ENCODE measurements at places on chromosomes 1 and 21.

- no peak for ATAC-seq
Observed at GRCh38 chr1:227753999-227754711, 18.9 kb downstream of the SNAP47 start.

DNA sequence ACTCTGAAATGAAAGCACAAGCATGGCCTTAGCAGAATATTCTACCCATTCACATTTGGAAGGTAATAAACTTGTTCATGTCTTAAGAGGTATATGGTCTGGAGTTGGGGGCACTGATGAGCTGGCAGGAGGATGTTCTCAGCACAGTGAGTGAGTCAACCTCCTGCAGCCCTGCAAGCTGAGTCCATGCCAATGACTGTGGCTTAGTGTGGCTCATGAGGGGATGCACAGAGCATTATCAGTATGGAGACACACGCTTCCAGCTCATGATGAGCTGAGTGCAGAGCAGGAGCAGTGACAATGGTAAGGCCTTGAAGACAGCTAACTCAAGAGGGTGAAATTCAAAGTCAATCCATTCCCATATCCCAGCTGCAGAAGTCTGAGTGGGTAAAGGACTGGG lies 102.3 kb downstream of the TNFSF18 start:
- no peak for ATAC-seq

- ATAC-seq: peak; percentile 97
Observed at GRCh38 chr1:14190508-14190907, 408.0 kb upstream of the KAZN start.

- ATAC-seq: peak; percentile 80
Observed at GRCh38 chr1:58528518-58528917, 18.0 kb downstream of the OMA1 start.

- no peak for ATAC-seq
Observed at GRCh38 chr1:108725906-108726305, 13.2 kb downstream of the FNDC7 start.

- no peak for ATAC-seq
Observed at GRCh38 chr21:23480591-23481270, 2126.6 kb downstream of the MRPL39 start.

GRCh38 chr1:171515741-171516140 lies 30.4 kb downstream of the PRRC2C start:
- no peak for ATAC-seq

DNA sequence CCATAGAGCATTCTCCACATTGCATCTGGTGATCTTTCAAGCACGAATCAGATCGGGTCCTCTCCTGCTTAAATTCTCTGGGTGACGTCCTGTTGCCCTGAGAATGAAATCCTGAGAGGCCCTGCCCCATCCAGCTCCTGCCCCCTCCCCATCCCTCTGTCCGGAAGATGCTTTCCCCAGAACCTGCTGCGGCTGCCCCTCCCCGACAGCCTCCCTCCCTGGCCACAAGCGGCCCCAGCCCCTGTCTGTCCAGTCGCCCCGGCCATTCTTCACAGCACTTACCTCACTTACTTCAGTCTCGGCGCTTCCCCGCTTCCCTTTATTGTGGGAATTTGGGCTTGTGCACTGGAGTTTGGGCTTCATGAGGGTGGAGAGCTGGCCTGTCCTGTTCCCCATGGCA lies 40.3 kb downstream of the TAS1R2 start:
- no peak for ATAC-seq

- ATAC-seq: peak; percentile 50
Observed at GRCh38 chr21:17085707-17086106, 427.1 kb upstream of the CXADR start.

GRCh38 chr1:19197845-19198244 lies 12.2 kb downstream of the UBR4 start:
- no peak for ATAC-seq

GRCh38 chr1:54096877-54097240 lies 43.5 kb downstream of the TCEANC2 start:
- no peak for ATAC-seq

DNA sequence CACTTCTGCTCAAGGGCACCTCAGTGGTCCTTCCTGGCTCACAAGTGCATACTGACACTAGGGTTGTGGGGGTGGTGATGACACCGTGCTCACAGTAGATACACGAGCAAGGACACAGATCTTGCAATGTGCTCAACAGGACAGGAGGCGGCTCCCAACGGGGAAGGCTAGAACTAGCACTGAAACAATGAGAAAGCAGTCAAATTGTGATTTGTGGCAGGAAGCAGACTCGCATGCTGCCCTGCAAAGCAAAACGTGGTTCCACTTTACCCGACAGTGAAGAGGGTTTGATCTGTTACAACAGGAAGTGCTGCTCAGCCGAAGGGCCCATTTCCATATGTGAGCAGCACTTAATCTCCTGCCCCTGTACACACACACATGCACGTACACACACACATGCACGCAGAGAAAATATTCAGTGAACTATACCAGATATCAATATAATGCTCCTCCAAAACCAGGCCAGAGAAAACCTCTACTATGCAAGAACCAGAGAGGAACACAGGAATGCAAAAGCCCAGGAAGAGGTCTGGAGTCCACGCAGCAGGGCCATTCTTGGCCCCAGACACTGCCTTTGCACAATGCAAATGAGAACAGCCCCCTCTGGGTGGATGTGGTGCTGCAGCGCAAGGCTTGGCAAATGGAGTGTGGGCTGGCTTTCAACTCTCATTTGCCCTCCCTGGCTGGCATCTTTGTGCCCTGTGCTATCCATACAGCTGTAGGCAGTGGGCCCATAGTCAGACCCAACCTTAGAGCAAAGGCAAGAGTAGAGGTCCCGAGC lies 47.1 kb downstream of the KANK4 start:
- no peak for ATAC-seq

DNA sequence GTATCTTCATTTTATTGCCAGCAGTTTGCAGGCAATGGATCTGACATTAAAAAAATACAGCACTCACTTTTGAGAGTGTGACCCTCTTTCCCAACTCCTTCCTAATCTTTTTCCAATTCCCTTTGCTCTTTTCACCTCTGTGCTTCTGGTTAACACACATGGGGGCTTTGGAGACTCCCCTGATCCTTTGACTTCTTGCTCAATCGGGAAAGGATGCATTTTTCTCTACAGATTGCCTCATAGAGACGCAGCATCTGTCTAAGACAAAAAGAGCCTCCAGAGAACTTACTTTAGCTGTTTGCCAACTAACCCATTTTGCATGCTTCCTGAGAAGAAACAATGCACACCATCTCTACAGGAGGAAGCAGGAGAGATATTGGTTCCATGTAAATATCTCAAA lies 378.3 kb downstream of the PBX1 start:
- no peak for ATAC-seq

DNA sequence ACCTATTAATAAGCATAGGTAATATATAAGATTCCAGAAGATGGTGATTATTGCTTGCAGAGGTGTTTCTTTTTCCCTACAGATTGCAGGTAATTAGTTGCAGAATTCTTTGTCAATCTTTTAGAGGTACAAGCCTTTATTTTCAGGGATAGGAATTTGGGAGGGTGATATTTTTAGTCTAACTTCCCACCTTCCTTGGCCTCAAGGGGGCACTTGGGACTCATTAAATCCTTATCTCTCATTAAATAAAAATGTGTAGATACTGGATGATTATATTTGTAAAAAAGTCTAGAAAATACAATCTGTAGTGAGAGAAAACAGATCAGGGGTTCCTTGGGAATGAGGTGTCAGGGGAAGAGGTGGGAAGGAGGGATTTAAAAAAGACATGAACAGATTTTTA lies 179.2 kb downstream of the PATJ start:
- ATAC-seq: no peak

GRCh38 chr1:34362949-34363348 lies 186.2 kb downstream of the C1orf94 start:
- ATAC-seq: no peak

DNA sequence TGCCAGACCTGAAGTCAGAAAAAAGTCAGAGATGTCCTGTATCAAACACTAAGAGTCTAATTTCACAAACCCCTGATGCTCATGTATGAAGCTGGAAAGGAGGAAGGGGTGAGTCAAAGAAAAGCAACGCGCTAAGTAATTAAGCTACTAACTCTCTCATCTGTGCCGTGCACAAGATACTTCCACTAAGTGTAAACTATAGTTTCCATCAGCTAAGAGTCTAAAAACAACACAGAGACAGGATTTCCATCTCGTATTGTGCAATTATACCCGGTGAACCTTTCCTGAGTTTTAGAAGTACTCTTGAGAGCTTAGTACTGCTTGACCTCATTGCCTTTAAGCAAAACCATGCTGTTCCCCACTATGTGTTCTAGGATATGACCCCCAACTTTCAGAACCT lies 19.0 kb downstream of the DNALI1 start:
- no peak for ATAC-seq

- ATAC-seq: no peak
Observed at GRCh38 chr1:35316264-35316663, 47.8 kb downstream of the ZMYM4 start.

DNA sequence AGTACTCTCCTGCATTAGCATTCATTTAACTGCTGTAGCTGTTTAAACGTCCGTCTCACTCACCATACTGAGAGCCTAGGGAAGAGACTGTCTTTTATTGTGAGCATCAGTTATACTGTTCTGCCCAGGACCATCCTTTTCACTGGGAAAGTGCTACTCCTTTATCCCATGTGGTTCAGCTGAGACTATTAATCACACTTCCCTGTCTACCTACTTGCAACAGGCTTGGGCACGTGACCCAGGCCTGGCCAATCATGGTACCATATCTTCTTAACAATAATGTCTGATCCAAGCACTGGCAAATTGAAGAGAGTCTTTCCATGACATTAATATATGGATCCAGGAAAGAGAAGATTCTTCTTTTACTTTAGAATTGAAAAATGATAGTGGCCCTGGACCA lies 108.1 kb downstream of the TM2D1 start:
- peak; percentile 55 for ATAC-seq

DNA sequence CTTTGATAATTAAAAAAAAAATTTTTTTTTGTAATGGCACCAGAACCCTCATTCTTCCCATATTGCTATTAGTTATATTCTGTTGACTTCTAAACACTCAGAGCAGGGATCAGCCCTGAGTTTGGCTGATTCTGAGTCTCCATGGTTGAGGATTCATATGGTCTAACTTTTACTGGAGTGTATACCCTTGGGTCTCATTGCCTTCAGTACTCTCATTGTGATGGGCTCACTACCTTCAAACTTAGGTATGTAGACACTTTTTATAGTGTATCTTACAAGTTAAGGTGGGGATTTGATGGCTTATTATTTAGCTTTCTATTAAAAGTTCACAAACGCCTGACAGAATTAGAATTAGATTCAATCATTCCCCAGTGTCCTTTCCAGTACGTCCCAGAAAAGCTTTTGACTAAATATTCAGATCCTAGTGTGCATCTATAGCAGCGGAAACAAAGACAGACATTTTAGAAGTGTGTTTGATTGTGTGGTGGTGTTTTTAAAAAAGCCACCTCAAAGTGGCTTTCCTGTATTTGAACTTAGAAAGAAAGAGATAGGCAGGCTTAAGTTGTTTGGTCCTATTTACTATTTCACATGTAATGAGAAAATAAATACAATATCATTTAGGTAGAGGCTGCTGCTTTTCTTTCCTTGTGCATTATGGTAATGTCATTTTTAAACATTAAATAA lies 1.4 kb downstream of the MACF1 start:
- ATAC-seq: no peak

GRCh38 chr1:8239306-8240023 lies 78.4 kb upstream of the SLC45A1 start:
- ATAC-seq: peak; percentile 19

- no peak for ATAC-seq
Observed at GRCh38 chr1:215277532-215277931, 195.0 kb downstream of the KCNK2 start.

- no peak for ATAC-seq
Observed at GRCh38 chr21:44583800-44584147, 3.4 kb upstream of the KRTAP10-5 start.

DNA sequence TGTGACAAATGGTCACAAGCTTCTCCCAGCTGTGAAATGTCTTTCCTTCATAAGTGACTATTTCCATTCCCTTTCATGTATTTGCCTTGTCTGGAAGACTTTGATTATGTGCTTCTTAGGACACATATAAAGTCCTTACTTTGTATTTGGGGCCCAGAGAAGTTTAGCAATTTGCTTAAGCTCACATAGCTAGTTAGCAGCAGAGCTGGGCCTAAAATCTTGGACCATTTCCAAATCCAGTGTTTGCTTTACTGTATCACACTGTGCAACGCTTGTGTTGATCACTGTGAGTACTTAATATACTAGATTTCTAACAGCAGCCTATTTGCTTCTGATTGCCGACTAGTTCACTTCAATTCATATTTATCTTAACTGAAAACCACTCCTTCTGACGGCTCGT lies 2.2 kb upstream of the KCNA3 start:
- ATAC-seq: no peak

GRCh38 chr1:32332290-32333079 lies 3.5 kb downstream of the MARCKSL1 start:
- ATAC-seq: peak; percentile 22

DNA sequence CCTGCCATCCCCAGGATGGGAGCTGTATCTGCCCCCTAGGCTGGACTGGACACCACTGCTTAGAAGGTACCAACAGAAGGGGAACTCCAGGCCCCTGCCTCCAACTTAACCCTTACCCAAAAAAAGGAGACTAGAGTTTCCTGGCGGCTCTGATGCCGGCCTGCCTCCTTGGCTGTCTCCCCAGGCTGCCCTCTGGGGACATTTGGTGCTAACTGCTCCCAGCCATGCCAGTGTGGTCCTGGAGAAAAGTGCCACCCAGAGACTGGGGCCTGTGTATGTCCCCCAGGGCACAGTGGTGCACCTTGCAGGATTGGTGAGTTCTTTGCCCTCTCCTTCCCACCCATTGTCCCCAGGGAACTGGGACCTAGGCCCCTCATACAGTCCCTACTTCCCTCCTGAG lies 8.1 kb upstream of the LRRC71 start:
- no peak for ATAC-seq

- ATAC-seq: no peak
Observed at GRCh38 chr1:41681331-41682098, 197.0 kb upstream of the EDN2 start.

- ATAC-seq: no peak
Observed at GRCh38 chr1:167829868-167830267, 84.1 kb downstream of the ADCY10 start.

- ATAC-seq: peak; percentile 80
Observed at GRCh38 chr1:243312952-243313634, 57.3 kb downstream of the SDCCAG8 start.

- ATAC-seq: no peak
Observed at GRCh38 chr1:64515427-64515826, 45.5 kb downstream of the CACHD1 start.

- no peak for ATAC-seq
Observed at GRCh38 chr21:29318354-29318753, 19.6 kb downstream of the BACH1 start.

GRCh38 chr1:89980605-89981004 lies 14.3 kb upstream of the ZNF326 start:
- ATAC-seq: no peak

GRCh38 chr1:25051504-25051903 lies 121.4 kb upstream of the RUNX3 start:
- no peak for ATAC-seq

DNA sequence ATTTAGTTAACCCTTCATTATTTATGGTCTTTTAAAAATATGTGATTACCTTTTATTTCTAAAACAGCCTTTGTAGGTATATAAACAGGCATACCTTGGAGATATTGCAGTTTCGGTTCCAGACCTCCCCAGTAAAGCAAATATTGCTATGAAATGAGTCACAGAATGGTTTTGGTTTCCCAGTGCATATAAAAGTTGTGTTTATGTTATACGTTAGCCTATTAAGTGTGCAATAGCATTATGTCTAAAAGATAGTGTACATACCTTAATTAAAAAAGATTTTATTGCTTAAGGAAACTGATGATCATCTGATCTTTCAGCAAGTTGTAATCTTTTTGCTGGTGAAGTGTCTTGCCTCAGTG lies 44.1 kb downstream of the XCL2 start:
- no peak for ATAC-seq

Data from esophagus mucosa (tissue), 1 donor.